ENCODE measurements at places on chromosomes 16 and 17. TPM values are rescaled to one million over a fixed set of nuclear protein-coding genes. Genes with fewer than 3 reads are reported as not detected.

DNA sequence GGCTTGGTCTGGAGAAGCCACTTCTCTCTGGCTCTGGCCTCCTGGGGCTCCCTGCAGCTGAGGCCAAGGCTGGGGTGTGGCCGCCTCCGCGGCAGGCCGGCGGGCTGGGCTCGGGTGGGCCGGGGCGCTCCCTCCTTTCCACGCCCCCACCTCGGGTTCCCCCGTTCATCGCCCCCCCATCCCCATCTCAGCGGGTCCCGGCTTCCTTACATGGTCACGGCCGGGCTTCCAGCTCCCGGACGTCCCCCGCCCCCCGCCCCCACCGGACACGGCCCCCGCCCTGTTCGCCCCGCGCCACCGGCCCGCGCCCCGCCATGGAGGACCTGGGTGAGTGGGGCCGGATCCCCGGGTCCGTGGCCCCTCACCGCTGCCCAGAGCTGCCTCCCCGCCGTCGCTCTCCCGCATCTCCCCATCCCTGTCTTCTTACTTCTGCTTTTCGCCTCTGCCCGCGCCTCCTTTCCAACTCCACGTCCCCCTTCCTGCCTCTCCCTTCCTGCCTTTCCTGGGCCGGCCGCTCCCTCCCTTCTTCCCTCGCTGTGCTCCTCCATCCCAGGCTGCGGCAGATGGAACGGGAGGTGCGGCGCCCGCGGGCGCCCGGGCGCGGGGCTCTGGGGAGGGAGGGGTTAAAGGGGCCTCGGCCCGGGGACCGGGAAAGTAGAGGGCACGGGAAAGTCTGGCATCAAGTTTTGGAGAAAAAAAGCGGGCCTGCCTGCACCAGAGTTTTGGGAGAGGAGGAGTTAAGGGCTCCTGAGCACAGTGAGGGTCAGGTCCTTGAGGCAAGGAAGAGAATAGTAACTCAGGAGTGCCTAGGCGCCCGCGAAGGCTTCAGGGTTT is at the start of gene TGFB1I1:
Gene TGFB1I1 (plus strand): TSS at position 278 of the 834 bp plus-strand sequence. CDS start 37 bp downstream, at position 315.
- peak; percentile 71 for DNase-seq

- DNase-seq, result no peak
These were observed 2.6 kb downstream of the CPD start for GRCh38 chr17:30381340-30381659.

The GAST gene
- not detected for total RNA-seq

DNA sequence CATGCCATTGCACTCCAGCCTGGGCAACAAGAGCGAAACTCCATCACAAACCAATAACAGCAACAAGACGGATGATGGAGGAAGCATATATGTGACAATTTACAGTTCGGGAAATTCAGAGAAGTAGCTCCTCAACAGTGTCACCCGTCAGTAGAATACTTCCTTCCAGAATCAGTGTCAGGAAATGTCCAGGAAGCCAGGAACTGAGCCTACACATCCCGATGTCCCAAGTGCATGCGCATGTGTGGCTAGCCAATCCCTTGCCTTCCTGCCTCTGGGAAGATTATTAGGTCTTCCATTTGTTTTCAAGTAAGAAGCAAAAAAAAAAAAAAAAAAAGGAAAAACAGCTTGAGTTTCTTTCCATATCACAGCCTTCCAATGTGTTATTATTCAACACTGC is 1.4 kb upstream of the PITPNC1 start:
- no peak for DNase-seq

The CCL8 gene
- not detected for total RNA-seq

The ABCC12 gene
- not detected for total RNA-seq

- DNase-seq, result no peak
These were observed 10.9 kb upstream of the COPRS start for GRCh38 chr17:31869797-31870568.

DNA sequence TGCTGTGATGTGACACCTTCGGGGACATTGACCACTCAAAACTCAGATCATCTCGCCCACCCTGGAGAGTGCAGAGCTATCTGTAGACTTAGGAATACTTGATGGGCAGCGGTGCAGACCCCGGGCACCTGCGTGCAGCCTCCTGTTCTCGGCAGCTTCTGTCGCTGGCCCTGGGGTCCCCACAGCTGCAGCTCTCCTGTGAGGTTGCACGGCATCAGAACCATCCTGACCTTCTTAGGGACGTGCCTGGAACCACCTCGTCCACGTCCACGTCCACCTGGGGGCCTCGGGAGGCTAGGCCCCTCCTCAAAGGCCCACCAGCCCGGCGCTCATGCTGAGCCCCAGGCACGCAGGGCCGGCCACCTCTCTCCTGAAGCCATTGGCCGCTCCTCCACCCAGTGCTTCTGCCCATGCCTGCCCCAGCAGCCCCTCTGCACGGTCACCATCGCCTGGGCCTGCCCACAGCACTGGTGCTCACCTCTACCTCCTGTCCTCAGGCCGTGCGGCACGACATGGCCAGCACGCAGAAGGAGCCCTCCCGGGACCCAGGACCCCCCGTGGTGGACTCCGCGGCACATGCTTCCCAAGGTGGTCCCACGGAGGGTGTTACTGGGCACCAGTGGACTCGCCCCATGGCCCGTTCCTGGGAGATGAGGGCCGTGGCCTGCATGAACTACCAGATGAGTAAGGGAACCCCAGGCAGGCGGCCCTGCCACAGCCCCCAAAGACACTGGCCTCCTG is 2.3 kb upstream of the WFIKKN1 start:
- DNase-seq, result no peak

DNA sequence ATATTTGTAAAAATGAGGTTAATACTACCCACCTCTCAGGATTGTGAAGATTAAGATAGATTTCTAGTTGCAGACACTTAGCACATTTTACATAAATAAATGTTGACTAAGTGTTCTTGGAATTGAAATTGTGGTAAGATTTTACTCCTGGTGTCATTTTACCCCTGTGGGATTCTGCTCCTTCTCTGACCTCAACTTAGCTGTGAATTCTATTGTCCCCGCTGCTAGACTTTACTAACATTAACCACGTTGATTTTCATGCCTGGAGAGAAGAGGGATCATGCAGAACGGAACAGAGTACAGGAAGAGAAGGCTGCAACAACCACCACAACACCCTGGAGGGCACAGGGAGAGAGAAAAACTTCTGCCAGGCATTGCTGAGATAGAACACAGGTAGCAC is 2.1 kb upstream of the TOM1L1 start:
- peak; percentile 58 for DNase-seq

- no peak for DNase-seq
These were observed 320.4 kb upstream of the CCL2 start for GRCh38 chr17:33934696-33935095.

The RNF222 gene
- total RNA-seq, result not detected

DNA sequence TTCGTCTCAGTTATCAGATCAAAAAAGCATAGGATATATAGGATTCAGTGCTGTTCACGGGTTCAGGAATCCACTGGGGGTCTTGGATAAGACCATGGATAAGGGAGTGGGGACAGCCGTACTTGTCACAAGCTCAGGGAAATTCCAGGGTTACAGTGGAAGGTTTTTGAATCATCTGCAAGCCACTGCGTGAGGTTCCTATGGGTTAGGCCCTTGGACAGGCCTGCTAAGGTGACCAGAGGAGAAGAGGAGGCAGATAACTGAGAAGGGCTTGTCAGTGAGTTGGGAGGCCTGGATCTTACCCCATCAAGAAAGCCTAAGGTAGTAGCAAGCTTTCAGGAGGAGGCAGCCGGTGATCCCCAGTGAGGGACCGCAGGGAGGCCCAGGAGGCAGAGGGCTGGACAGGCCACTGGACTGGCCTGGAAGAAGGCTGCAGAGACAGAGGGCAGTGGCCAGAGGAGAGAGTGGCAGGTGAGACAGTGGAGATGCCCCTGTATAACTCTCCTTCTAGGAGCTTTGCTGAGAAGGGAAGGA is 27.3 kb downstream of the NGFR start:
- no peak for DNase-seq

DNA sequence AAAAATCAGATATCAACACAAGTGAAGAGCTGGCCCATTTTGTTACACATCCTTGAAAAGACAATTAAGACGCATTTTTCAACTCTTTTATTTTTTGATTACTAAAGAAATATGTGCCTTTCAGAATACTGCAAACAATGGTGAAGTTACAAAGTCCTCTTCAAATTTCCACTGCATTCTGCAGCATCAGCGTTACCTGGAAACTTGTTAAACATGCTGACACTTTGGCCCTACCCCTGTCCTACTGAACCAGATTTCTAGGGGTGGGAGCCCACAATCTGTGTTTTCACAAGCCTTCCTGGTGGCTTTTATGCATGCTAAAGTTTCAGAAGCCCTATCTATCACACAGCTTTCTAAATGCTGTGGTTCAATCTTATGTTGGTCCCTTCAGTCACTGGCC is 4.5 kb upstream of the CCL14 start:
- DNase-seq, result no peak

The CACNG1 gene
- not detected for total RNA-seq

GRCh38 chr16:83813823-83814658 is 6.3 kb downstream of the HSBP1 start:
- DNase-seq, result peak; percentile 89

The GP1BA gene
- total RNA-seq, result not detected

Measured in LHCN-M2 (cell line).